ENCODE measurements at places on chromosomes 6 and 20.

GRCh38 chr6:137283940-137284810 lies 65.0 kb upstream of the IFNGR1 start:
- no peaks in the 10 kb centered on the region for H3K4me1 ChIP-seq
- DNase-seq: no peak
- H3K27me3 ChIP-seq: peaks cover 3% of the 10 kb centered on the region
- H3K27ac ChIP-seq: no peak overlapping the region
- H3K36me3 ChIP-seq: no peaks in the 10 kb centered on the region

- H3K4me1 ChIP-seq: no peaks in the 10 kb centered on the region
- no peak overlapping the region for H3K4me3 ChIP-seq
- no peak overlapping the region for H3K27ac ChIP-seq
Measured at GRCh38 chr6:165129086-165129485, 180.3 kb downstream of the C6orf118 start.

DNA sequence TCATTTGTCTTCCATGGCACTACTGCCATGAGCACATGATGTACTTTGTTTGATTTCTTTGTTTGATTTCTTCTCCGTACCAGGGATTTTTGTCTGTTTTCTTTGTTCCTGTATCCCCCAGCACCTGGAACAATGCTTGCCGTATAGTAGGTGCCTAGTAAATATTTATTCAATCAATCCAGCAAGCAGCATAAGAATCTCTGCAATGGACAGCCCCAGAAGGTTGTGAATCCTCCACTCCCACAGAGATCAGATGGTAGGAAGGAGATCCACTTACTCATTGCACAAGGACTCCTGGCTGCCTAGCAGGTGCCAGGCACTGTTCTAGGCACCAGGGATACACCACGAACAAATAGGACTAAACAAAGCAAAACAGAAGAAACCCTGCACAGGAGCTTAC lies 6.7 kb upstream of the SYNJ2 start:
- DNase-seq: no peak
- no peaks in the 10 kb centered on the region for H3K27me3 ChIP-seq
- H3K4me3 ChIP-seq: no peak overlapping the region
- H3K27ac ChIP-seq: no peak overlapping the region
- H3K4me1 ChIP-seq: no peaks in the 10 kb centered on the region

DNA sequence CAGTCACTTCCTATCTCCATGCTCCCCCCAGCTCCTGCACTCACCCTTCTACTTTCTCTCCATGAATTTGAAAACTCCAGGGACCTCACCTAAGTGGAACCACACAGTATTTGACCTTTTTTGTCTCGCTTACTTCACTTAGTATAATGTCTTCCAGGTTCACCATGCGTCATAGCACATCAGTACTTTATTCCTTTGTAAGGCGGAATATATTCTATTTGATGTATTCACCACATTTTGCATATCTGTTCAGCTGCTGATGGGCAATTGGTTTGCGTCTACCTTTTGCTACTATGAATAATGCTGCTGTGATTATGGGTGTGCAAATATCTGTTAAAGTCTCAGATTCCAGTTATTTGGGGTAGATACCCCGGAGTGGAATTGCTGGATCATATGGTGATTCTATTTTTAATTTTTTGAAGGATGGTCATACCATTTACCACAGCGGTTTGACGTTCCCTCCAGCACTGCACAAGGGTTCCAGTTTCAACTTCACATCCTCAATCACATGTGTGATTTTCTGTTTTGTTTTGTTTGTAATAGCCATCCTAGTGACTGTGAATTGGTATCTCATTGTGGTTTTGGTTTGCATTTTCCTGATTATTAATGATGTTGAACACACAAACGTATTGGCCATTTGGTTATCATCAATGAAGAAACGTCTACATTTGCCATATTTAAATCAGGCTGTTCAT lies 20.3 kb upstream of the SYNDIG1 start:
- H3K27ac ChIP-seq: no peak overlapping the region
- H3K4me1 ChIP-seq: no peaks in the 10 kb centered on the region
- H3K4me3 ChIP-seq: no peak overlapping the region

DNA sequence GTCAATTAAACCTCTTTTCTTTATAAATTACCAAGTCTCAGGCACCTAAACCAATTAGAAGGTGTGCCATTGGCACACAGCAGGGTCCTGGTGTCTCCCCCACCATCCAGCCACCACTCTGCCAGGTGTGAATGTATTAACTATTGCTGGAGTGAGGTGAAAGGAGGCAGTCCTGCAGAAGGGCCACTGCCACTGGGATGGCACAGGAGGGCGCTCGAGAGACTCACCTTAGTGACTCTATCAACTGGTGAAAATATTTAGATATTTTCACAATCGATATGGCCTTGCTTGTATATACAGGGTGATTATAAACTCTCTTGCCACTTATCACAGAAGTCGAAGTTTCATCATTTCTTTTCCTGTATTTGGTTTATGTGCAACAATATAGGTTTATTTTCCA lies 145.6 kb upstream of the ESR1 start:
- H3K4me1 ChIP-seq: no peaks in the 10 kb centered on the region
- H3K27me3 ChIP-seq: peaks cover 4% of the 10 kb centered on the region
- DNase-seq: no peak
- no peaks in the 10 kb centered on the region for H3K36me3 ChIP-seq
- H3K4me3 ChIP-seq: no peak overlapping the region

DNA sequence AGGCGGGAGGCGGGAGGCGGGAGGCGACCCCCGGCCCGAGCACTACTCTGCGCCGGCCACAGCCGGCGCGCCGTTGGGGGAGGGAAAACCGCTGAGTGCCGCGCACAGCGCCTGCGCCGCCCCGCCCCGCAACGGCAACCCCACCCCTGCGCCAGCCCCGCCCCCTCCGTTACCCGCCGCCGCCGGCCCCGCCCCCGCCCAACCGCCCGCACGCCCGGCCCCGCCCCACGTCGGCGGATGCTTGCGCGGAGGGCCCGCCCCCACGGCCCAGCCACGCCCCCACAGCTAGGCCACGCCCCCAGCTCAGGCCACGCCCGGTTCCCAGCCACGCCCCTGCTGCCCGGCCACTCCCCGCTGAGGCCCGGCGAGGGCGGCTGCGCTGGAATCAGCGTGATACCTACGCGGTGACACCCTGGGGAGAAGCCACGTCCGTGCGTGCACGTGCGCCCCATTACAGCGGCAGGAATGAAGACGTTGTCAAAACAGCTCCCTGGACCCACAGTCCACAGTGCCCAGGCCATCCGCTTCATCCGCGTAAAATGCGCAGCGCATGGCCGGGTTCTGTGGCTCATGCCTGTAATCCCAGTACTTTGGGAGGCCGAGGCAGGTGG lies at the start of gene TCFL5:
Gene TCFL5 (minus strand): TSS at position 97 of the 611 bp plus-strand sequence. CDS start 152 bp downstream, outside the sequence.
- no peak within 1 kb of the TSS for H3K4me3 ChIP-seq
- peaks cover 3% of the 10 kb centered on the region for H3K36me3 ChIP-seq
- H3K27me3 ChIP-seq: no peaks in the 10 kb centered on the region
- DNase-seq: peak; percentile 94
- H3K4me1 ChIP-seq: peaks cover 8% of the 10 kb centered on the region
- peak within 1 kb of the TSS; percentile 24 for H3K27ac ChIP-seq

DNA sequence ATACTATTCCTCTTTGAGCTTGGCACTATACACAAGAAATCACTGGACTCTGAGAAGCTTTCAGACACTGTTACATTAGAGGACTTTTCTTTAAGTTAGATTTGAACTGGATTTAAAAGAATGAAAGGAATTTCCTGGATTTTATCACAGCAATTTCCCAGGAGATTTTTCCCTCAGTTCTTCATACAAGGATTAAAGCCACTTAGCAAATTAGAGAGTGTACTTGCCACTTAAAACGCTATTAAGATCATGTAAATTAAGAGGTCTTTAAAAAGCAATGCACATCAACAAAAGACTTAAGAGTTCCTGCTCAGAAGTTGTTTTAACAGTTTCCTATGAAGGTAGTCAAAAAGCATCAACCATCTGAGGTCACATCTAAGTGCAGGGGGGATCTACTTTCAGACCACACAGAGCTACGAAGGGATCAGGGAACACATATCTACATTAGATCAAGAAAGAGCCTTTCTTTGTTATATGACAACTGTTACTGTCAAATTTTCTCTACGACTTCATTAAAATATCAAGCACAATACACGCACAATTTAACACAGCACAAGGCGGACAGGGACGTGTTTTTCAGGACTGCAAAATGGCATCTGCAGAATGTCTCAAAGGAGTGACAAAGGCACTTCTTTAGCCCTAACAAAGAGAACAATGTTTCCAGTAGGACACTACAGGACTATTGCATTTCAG lies 65.8 kb downstream of the EPB41L2 start:
- H3K4me3 ChIP-seq: no peak overlapping the region
- no peaks in the 10 kb centered on the region for H3K4me1 ChIP-seq
- no peaks in the 10 kb centered on the region for H3K27me3 ChIP-seq
- no peak for DNase-seq

All from CD8-positive, alpha-beta memory T cell (primary cell).